ENCODE measurements at places on chromosomes 6 and 20.

- DNase-seq = no peak
These were observed 51.9 kb downstream of the VGLL2 start for GRCh38 chr6:117317261-117317660.

- DNase-seq = no peak
These were observed 176.3 kb downstream of the ADGRG6 start for GRCh38 chr6:142478117-142478516.

DNA sequence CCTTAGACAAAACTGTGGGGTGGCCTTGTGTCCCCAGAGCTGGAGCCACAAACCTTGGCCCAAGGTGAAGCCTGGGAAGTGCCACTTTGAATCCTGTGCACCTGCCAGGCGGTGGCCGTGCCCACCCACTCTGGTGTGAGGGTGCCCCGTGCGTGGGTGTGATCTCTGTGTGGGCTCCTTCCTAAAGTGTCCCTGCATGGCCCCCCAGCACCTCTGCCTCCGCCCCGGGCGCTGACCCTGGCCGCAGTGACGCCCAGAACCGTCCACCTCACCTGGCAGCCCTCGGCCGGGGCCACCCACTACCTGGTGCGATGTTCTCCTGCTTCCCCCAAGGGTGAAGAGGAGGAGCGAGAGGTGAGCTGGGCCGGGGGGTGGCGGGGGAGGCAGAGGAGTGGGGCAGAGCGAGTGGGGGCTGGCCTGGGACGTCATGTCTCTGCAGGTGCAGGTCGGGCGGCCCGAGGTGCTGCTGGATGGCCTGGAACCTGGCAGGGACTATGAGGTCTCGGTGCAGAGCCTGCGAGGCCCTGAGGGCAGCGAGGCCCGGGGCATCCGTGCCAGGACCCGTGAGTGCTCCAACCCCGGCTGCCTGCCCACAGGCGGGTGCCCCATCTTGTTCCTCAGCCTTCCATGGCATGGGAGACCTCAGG, 18.3 kb downstream of the COL20A1 start:
- no peak for DNase-seq

DNA sequence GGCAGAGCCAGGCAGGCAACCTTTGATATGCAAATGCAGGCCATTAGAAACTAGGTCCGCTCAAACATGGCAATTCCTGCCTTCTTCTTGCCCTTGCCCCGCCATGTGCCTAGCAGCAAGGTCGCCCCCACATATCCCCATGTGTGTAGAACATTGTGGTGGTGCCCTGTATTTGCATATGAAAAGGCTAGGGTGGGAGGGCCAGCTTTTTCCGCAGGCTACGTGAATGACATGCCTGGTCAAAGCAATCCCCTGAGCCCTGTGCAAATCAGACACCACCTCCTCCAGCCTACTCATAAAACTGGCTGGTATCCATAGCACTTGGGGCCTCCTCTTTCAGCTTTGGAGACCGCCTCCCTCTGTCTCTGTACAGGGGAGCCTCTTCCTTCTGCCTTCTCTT, 31.6 kb downstream of the GSTA2 start:
- DNase-seq = no peak

- no peak for DNase-seq
These were observed 266.0 kb upstream of the ID4 start for GRCh38 chr6:19571176-19571575.

GRCh38 chr20:2261046-2261485, 34.7 kb upstream of the TGM3 start:
- no peak for DNase-seq

- no peak for DNase-seq
These were observed 64.6 kb downstream of the SYNE1 start for GRCh38 chr6:152572338-152573088.

- no peak for DNase-seq
These were observed 74.5 kb upstream of the TIAM2 start for GRCh38 chr6:154920495-154921200.

- DNase-seq = peak; percentile 87
These were observed at the start of gene SLC29A1 for GRCh38 chr6:44223319-44224028. TSS of gene SLC29A1 (plus strand) at chr6:44223595. CDS start at chr6:44227314, 3,719 bp downstream.

GRCh38 chr6:53696341-53696740, 30.8 kb upstream of the KLHL31 start:
- DNase-seq = no peak
